Kidney glomerular epithelial cell (primary cell): ENCODE measurements at places on chromosomes 2 and 18.

DNA sequence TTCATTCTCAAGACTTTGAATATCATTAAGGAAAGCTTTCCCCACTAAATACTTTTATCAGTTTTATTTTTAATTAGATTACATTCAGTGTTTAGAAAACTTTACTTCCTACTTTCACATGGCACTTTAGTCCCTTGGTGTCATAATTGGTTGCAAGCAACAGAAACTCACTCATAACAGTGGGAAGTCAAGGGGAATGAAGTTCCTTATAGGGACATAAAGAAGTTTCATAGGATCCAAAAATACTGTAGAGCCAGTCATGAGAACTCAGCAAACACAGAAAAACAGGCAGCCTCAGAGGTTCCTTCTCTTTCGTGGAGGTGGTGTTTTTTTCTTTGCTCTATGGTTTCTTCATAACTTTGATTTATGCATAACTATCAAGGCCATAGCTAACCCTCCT is 809.0 kb downstream of the BCL11A start:
- DNase-seq = no peak

DNA sequence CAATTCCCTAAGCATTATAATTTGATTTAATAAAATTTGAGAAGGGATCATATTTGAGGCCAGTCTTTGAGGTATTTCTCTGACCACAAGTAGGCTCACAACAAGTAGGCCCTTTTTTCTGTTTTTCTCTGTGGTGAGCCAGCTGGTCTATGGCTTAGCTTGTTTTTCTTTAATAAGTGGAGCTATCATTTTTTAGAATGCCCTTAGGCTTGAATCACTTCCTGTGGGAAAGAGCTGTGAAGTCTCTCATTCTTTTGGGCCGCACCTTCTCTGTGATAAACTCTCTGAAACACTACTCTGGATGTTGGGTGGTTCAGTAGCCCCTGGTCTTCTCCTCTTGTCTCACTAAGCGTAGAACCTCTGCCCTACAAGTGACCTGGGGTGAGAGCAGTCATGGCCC is 235.9 kb downstream of the SUCLG1 start:
- no peak for DNase-seq

DNA sequence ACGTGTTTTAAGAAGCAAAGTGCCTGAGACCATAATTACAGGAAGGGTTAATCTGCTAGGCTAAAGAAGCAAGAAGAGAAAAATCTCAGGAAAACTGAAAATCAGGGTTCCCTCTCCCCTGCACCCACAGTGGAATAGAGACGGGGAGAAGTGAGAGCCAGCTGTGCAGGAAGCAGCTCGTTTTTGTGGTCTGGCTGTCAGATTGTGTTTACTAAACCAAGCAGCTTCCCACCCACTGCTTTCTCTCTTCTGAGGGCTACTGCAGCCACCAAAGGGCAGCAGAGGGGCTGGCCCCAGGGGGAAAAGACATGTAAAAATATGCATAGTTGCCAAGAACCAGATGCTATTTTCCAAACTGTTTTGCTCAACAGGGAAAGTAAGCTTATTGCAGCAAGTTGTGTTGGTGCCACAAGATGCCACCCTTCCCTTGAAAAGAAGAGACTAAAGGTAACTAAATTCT is 72.6 kb upstream of the THUMPD2 start:
- no peak for DNase-seq

- no peak for DNase-seq
Observed at GRCh38 chr2:202100176-202100575, 27.1 kb downstream of the KIAA2012 start.

GRCh38 chr2:236156095-236156859 is 11.9 kb downstream of the GBX2 start:
- DNase-seq = no peak
